Hematopoietic multipotent progenitor cell treated with erythropoietin and hydrocortisone succinate and interleukin-3 and kit ligand, for 17 days (in vitro differentiated cells): ENCODE measurements at places on chromosomes 1 and 21.

DNA sequence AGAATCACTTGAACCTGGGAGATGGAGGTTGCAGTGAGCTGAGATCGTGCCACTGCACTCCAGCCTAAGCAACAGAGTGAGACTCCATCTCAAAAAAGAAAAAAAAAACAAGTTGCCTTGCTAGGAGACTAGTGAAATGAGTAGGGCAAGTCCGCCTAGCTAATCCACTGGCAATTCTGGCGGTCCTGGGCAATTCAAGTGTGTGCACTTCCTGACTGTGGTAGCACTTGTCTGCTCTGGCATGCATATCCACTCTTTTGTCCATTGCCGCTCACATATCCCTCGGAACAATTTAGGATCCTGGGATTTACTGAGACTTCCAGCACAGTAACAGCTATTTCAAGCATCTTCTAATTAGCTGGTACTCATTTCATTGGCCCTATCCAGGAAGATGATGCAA lies 426.3 kb upstream of the ADGRL2 start:
- no peak for DNase-seq

DNA sequence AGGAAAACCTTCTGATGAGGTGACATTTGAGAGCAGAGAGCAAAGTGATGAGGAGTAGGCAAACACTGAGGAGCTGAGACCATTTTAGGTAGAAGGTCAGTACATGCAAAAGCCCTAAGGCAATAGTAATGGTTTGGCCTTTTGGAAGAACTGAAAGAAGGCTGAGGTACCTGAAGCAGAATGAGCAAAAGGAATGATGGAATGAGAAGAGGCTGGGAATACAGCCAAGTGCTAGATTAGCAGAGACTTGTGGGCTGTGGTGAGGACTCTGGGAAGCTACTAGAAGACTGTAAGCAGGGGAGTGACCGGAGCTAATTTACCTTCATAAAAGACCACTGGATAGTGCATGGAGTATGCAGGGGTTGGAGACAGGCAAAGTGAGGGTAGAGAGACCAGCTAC lies 77.9 kb downstream of the GFI1 start:
- no peak for DNase-seq

- DNase-seq = no peak
These were observed 6.3 kb downstream of the KIF21B start for GRCh38 chr1:201016943-201017827.

DNA sequence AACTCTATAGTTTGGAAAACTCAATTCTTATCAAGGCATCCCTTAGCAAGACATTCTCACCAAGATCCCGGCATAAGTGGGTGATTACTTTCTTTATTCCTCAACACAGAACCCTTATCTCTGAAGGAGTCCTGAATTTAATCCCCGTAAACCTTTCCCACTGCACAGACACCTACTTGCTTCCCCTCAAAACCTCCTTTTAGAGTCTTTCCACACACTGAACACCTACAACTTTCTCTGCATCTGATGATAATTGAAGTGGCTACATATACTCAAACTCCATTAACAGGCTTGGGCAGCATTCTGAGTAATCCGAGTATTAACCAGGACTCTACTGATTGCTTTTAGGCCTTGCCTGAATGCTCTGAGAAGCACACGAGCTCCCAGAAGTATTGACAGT lies 23.5 kb downstream of the PALMD start:
- DNase-seq = no peak

GRCh38 chr1:17067069-17067426 lies 13.2 kb upstream of the SDHB start:
- no peak for DNase-seq

GRCh38 chr1:167263344-167263743 lies 42.7 kb downstream of the POU2F1 start:
- DNase-seq = no peak

DNA sequence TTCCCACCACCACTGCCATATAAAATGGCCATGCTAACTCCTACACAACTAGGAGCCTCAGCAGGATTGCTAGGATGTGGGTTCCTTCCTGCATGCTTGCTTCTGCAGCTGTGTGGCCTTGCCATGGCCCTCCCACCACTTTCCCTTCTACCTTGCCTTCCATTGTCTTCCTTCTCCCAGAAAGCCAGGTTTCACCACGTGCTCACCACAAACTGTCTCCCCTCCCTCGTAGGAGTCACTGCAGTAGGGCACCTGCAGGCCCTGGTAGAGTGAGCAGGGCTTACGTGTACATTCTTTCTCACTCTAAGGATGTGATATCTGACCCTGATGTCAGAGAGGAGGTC lies 3.7 kb downstream of the C1orf226 start:
- no peak for DNase-seq

- no peak for DNase-seq
These were observed 2.7 kb downstream of the IL10RB start for GRCh38 chr21:33268737-33269441.

DNA sequence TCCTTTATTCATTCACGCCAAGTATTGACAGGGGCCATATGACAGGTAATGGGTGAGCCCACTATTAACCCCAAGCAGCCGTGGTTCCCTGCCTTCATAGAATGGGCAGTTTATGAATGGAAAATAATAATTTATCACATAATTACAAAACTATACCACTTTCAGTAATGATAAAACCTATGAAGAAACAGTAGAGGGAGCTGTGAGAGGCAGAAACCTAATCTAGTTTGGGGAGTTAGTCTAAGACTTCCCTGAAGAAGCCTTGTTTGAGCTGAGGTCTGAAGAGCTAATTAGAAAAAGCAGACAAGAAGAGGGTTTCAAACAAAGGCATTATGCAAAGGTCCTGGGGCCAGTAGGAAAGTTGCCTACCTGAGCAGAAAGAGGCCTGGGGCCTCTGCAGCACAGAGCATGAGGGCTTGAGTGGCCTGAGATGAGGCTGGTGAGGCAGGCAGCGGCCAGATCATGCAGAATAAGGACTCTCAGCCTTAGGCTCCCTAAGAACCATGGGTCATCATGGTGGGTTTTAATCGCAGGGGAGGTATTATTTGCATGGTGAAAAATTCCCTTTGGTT lies 142.8 kb downstream of the ATG4C start:
- DNase-seq = no peak

GRCh38 chr21:45161038-45161945 lies 86.9 kb downstream of the ADARB1 start:
- DNase-seq = no peak
